ENCODE measurements at places on chromosomes 4 and X.

- no peaks in the 10 kb centered on the region for H3K27me3 ChIP-seq
- DNase-seq, result no peak
- no peaks in the 10 kb centered on the region for H3K4me1 ChIP-seq
- H3K36me3 ChIP-seq, result no peaks in the 10 kb centered on the region
- H3K4me3 ChIP-seq, result no peak overlapping the region
- no peak overlapping the region for H3K27ac ChIP-seq
These were observed 599 bp upstream of the IL2RG start for GRCh38 chrX:71111921-71112431.

- H3K27me3 ChIP-seq, result no peaks in the 10 kb centered on the region
- no peak for DNase-seq
- H3K4me1 ChIP-seq, result no peaks in the 10 kb centered on the region
- H3K27ac ChIP-seq, result no peak overlapping the region
- no peak overlapping the region for H3K4me3 ChIP-seq
These were observed 62.8 kb downstream of the SMIM20 start for GRCh38 chr4:25976780-25977179.

DNA sequence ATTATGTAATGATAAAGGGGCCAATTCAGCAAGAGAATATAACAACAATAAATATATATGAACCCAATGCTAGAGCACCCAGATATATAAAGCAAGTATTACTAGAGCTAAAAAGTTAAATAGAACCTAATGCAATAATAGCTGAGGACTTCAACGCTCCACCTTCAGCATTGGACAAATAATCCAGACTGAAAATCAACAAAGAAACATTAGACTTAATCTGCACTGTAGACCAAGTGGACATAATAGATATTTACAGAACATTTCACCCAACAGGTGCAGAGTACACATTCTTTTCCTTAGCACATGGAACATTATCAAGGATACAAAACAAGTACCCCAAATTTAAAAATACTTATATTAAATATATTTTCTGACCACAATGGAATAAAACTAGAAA, 24.3 kb downstream of the OTC start:
- no peaks in the 10 kb centered on the region for H3K4me1 ChIP-seq
- H3K27me3 ChIP-seq, result no peaks in the 10 kb centered on the region
- no peak for DNase-seq
- H3K27ac ChIP-seq, result no peak overlapping the region

DNA sequence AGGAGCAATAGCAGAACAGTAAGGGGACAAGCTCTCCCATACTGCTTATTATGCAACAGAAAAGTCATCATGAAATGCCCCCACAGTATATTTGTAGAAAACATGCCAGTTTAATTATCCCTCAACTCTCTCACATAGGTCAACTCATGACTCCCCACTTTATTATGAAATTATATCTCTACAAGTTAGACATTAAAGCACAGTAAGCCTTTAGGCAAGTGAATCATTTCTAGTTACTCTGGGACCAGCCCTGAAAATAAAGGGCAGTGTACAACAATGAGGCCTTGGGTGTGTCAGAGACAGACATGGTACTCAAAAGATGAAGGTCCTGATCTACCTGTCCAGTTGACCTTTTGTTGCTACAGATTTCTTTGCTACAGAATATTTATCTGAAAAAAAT, 191.9 kb downstream of the FBXW7 start:
- no peak overlapping the region for H3K4me3 ChIP-seq

GRCh38 chr4:123545667-123546572, 149.3 kb downstream of the SPRY1 start:
- H3K4me1 ChIP-seq, result no peaks in the 10 kb centered on the region
- H3K36me3 ChIP-seq, result no peaks in the 10 kb centered on the region
- no peak for DNase-seq
- H3K27ac ChIP-seq, result no peak overlapping the region

GRCh38 chr4:136713140-136713539, 819.2 kb downstream of the PCDH18 start:
- no peaks in the 10 kb centered on the region for H3K4me1 ChIP-seq
- no peak overlapping the region for H3K27ac ChIP-seq
- no peaks in the 10 kb centered on the region for H3K36me3 ChIP-seq
- H3K4me3 ChIP-seq, result no peak overlapping the region
- DNase-seq, result no peak

Data from ovary (tissue), 10 donors.